ENCODE measurements at places on chromosomes 11 and 22. TPM values are rescaled to one million over a fixed set of nuclear protein-coding genes. Genes with fewer than 3 reads are reported as not detected.

Gene RBMXL2
- not detected for total RNA-seq

Gene RFPL2
- 0.11 TPM for total RNA-seq

Gene CASP12
- not detected for total RNA-seq

Gene OR10G4
- not detected for total RNA-seq

Gene ME3
- 16.6 TPM for total RNA-seq

Gene MEI1
- not detected for total RNA-seq

Gene RASD2
- total RNA-seq, result 0.66 TPM

Gene CHST1
- total RNA-seq, result 0.95 TPM

Gene CSF2RB
- total RNA-seq, result not detected
